ENCODE measurements at places on chromosomes 16 and 17.

DNA sequence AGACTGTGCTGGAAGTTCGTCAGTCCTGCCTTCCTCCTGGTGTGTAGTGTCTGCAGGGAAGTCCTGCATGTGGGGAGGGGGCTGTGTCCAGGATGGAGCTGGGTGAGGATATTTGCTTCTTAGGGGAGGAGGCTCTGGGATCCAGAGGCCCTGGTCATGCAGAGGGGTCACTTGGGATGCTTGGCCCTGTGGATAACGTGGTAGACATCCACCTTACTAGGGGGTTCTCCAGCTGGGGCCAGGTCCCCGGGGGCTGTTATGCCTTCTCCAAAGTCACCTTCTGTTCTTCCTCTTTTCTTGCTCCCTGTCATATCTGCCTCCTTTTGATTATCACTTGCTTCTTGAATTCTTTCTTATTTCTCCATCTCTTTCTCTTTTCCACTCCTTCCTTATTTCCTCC, 43.8 kb downstream of the SLC6A2 start:
- DNase-seq, result no peak

- no peak for DNase-seq
These were observed 33.5 kb downstream of the SPAG9 start for GRCh38 chr17:51087072-51087757.

GRCh38 chr16:25855063-25855462, 163.3 kb downstream of the HS3ST4 start:
- DNase-seq, result no peak

GRCh38 chr16:8866118-8866883, 2.5 kb downstream of the CARHSP1 start:
- no peak for DNase-seq

DNA sequence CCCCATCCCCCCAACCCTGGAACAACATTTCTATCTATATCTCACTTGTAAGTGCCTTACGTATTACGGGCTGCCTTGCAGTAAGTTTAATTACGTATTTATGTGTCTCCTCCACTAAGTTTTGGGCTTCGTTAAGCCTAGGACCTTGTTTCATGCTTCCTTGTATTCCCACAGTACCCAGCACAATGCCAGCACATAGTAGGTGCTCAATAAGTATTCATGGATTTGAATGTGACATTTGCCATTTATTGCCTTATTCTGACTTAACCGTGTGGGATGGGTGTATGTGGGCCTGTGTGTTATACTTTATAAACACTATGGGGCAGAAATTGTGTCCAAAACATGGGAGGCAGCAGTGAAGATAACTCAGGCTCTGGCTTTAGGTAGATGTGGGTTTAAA, 6.0 kb downstream of the COA3 start:
- DNase-seq, result no peak

GRCh38 chr17:80449930-80450576, 26.4 kb downstream of the NPTX1 start:
- no peak for DNase-seq

DNA sequence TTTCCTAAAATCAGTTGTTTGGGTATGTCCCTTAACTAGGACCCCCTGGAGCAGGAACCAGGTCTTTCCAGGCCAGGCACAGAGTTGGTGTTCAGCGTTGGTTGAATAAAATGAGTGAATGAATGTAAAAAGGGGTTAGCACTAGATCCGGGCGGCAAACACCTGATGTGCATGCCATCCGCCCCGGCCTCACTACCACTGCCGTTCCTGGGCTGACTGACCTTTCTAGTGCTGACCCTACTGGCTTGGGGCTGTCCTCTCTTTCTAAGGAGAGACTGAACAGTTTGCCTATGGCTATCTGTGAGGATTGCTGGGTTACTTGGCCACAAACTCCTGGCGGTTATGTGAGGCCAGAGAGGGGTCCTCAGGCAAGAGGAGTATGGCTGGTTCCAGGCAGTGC, 10.1 kb upstream of the PHF12 start:
- no peak for DNase-seq

DNA sequence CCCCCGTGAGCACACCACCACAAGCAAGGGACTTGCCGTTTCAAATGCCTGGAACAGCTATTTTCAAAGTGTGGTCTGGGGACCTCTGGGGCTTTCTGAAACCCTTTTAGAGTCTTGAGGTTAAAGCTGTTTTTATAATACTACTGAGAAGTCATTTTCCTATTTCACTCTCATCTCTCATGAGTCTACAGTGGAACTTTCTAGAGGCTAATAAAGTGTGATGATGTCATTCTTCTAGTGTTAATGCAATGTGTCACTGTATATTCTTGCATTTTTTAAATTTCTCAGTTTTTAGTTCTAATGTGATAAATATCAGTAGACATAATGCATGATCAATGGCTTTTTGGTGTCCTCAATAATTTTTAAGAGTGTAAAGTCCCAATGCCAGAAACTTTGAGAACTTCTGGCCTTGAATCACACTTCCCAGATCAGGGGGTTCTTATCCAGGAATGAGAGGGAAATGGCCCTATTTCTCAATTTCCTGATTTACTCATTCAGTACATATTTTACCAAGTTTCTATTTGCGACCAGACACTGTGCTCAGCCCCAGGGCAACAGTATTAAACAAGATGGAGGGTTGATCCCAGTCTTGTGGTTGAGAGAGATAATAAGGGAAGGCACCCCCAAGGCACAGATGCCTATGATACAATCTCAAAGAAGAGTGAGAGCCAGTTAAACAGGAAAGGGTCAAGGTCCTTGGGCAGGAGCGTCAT, 444.0 kb downstream of the HS3ST3B1 start:
- no peak for DNase-seq

- no peak for DNase-seq
These were observed 38.0 kb downstream of the TTC19 start for GRCh38 chr17:16037636-16038035.

DNA sequence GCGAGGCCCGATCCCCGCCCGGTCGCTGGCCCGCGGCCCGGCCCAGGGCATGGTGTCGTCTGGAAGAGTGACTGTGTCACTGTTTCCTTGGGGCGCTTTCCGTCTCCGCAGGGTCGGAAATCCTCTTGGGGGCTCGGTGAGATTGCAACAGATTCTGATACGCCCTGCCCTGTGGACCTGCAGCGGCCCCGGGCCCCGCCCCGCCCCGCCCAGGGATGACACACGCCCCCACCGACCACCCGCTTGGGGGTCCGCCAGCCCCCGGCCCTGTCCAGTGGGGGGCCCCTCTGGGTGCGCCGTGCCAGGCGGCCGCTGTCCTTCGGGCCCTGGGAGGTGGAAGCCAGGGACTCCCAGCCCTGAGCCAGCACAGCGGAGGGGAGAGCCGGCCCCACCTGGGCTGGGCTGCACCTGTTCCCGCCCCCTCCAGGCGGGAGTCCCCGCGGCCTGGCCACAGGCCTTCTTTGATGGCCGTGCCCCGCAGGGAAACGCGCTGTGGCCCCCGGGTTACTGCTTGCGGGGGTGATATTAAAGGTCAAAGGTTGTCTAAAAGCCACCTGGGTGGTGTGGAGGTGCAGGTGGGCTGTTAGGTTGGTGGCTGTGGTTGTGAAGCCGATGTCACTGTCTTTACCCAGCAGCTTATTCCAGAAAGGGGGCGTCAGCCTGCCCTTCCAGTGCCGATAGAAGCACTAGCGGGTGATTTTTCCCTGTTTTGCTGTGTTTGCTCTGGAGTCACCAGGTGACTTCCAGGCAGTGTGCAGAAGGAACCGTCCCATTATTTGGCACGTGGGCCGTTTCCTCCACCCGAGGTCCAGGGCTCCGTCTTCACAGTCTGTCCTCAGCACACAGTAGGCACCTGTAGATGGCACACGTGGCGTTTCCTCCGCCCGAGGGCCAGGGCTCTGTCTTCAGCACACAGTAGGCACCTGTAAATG, 752 bp downstream of the TBC1D24 start:
- DNase-seq, result no peak

- no peak for DNase-seq
These were observed 18.8 kb upstream of the LITAF start for GRCh38 chr16:11605564-11605886.

- DNase-seq, result no peak
These were observed 412.0 kb upstream of the GOT2 start for GRCh38 chr16:59146140-59146539.

Data from NCI-H1694 (cell line).